ENCODE measurements at places on chromosomes 12 and 14. TPM values are rescaled to one million over a fixed set of nuclear protein-coding genes. Genes with fewer than 3 reads are reported as not detected.

DNA sequence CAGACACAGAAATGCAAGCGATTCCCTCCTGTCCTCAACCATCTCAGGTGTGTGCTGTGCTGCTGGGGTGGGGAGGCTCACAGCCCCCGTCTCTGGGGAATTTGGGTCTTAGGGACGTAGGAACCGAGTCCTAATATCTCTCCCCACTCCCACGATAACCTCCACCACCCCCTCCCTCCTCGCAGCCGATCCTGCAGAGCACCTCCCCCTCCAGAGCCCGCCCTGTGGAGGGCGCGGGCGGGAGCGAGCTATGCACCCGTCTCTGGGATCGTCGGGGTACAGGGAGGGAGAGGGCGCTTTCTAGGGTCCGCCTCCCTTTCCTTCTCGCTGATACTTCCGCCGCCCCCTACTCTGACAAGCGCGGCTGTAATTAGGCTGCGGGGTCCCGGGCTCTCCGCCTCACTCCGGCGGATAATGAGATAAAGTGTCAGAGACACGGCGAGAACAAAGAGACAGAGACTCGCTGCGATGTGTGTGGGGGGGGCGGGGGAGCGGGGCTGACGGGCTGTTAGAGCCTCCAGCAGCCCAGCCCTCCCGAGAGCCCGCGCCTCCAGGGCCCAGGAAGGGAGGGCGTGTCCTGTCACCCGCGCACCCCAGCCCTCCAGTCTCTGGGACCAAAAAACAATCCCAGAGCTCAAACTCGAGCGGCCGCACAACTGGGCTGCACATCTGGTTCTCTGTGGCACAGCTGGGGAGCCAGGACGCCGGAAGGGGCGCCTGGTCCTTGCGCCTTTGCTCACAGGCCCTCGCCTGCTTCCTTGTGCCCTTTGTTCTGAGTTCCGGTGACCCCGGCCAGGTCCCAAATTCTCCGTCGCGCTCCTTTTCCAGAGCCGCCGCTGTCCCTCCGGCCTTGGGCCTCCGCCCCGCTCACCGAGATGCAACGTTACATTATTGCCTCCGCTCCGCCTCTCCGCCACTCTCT lies 8.7 kb downstream of the SHMT2 start:
- no peaks in the 10 kb centered on the region for H3K27me3 ChIP-seq
- no peak overlapping the region for H3K27ac ChIP-seq
- H3K4me1 ChIP-seq = peaks cover 55% of the 10 kb centered on the region
- peaks cover 15% of the 10 kb centered on the region for H3K36me3 ChIP-seq
- peak overlapping the region; percentile 15 for H3K4me3 ChIP-seq

GRCh38 chr12:123391546-123392343 lies 7.8 kb downstream of the KMT5A start:
- H3K27ac ChIP-seq = no peak overlapping the region
- no peaks in the 10 kb centered on the region for H3K4me1 ChIP-seq
- no peak overlapping the region for H3K4me3 ChIP-seq
- H3K36me3 ChIP-seq = peaks cover 6% of the 10 kb centered on the region
- no peak for DNase-seq
- H3K27me3 ChIP-seq = no peaks in the 10 kb centered on the region

DNA sequence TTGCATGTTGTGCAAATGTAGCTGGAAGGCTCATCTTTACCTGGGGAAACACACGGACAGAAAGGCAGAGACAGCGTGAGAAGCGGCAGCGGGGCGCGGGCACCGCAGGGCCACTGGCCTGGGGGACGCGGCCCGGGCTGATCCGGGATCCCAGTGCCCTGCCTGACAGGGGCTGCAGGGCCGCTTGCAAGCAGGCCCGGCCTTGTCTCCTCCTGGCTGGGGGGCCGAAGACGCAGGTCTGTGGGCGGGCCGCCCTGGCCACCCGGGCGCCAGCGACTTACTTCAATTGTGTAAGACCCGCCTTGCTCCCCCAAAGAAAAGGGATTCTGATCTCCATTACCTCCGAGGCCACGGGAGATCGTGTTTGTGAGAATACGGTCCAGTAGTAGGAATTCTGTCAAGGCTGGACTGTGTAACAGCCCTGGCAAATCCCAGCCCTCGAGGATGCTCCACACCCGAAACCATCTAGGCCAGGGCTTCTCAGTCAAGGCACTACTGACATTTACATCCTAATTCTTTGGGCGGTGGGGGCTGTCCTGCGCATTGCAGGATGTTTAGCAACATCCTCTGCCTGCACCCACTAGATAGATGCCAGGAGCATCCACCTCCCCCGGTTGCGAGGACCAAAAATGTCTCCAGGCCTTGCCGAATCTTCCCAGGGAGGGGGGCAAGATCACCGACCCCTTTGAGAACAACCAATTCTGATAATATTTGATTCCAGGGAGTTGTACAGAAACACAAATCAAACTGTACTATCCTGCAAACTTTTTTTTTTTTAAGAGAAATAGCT lies 95.6 kb downstream of the BCL11B start:
- no peak overlapping the region for H3K27ac ChIP-seq
- H3K4me3 ChIP-seq = no peak overlapping the region
- no peak for DNase-seq
- H3K27me3 ChIP-seq = no peaks in the 10 kb centered on the region
- H3K4me1 ChIP-seq = no peaks in the 10 kb centered on the region
- no peaks in the 10 kb centered on the region for H3K36me3 ChIP-seq

DNA sequence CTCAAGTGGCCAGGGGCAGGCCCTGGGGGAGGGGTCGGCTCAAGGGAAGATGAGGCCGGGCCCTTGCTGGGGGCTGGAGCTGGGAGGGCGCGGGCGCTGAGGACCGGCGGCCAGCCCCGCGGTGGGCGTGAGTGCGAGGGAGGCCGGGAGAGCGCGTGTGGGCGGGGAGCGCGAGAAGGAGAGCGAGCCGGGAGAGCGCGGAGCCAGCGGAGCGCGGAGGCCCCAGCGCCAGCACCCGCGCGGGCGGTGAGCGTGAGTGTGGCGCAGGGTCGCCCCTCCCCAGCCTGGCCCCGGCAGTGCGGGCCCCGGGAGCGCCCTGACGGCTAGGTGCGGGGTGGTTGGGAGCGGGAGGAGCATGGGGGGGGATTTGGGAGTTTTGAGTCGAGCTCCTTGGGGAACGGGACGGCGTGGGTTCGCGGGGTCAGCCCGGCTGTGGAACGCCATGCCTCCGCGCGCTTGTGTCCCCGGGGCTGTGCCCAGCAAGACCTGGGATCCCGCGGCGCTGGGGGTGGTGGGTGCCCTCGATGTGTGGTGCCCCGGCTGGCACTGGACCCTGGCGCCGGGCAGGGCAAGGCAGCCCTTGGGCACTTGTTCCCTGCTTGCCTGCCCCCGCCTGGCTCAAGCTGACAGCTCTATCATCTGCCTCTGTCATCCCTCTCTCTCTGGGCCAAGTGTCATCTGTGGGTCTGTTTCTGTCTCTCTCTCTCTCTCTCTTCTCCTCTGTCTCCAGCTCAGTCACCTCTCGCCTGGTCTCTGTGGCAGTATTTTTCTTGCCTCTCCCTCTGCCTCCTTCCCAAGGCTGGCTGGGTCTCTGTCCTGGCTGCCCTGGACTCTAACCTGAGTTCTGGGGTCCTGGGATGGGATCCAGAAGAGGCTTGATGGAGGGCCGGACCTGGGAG lies at the start of gene LBHD2:
LBHD2 (plus strand) TSS at position 190 of the 899 bp plus-strand sequence. CDS start 1,803 bp downstream, outside the sequence.
- no peaks in the 10 kb centered on the region for H3K27me3 ChIP-seq
- DNase-seq = no peak

- no peak for DNase-seq
- H3K4me3 ChIP-seq = no peak overlapping the region
- no peaks in the 10 kb centered on the region for H3K4me1 ChIP-seq
- H3K27me3 ChIP-seq = no peaks in the 10 kb centered on the region
These were observed 479.0 kb downstream of the GLT1D1 start for GRCh38 chr12:129332286-129332685.

DNA sequence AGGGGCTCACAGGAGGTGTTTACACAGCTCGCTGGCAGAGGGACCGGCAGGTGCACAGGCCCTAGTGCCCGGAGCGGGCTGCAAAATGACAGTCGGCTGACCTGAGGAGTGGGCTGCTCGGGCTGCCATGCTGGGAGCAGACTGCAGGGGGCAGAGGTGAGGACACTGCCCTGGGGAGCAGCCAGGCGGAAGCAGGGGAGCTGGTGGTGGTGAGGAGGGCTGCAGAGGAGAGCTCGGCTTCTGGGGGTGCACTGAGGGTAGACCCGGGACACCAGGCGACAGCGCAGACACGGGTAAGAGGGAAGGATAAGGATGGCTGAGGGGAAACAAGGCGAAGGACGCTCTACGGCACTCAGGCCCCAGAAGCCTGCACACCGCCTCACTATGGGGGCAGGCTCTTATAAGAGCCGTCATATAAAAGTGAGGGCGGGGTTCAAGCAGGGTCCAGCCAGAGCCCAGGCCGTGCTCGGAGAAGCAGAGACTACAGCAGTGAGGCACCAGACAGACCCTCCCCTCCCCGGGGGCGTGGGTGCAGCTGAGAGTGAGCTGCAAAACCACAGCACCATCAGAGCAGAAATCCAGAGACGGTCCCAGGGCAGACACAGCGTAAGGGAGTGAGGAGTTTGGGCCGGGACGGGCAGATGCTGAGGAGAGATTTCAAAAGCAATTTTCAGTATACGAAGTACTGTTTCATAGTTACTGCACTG lies 62.5 kb downstream of the CCDC88C start:
- no peaks in the 10 kb centered on the region for H3K36me3 ChIP-seq
- H3K27me3 ChIP-seq = no peaks in the 10 kb centered on the region
- no peak for DNase-seq
- no peak overlapping the region for H3K27ac ChIP-seq
- no peak overlapping the region for H3K4me3 ChIP-seq

- no peak overlapping the region for H3K27ac ChIP-seq
- H3K36me3 ChIP-seq = no peaks in the 10 kb centered on the region
- H3K4me3 ChIP-seq = no peak overlapping the region
- H3K27me3 ChIP-seq = no peaks in the 10 kb centered on the region
These were observed 387.0 kb downstream of the LRFN5 start for GRCh38 chr14:41993687-41994086.

DNA sequence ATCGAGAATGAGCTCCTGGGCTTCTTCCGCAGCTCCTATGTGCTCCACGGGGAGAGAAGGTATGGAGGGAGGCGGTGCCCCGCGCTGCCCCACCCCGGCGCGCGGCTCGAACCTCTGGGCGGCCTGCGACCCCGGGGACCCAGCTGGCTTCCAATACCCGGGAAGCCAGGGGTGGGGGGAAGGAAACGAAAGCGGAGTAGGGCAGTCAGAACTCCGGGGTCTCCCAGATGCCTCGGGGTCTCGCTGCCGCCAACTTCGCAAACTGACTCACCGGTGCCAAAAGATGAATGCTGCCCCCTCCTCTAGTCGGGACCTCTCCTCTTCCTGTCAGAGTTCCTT lies 1.3 kb downstream of the TRHDE start:
- no peaks in the 10 kb centered on the region for H3K36me3 ChIP-seq
- no peak for DNase-seq
- peaks cover 5% of the 10 kb centered on the region for H3K4me1 ChIP-seq
- H3K4me3 ChIP-seq = peak overlapping the region; percentile 54

- no peaks in the 10 kb centered on the region for H3K27me3 ChIP-seq
- H3K4me3 ChIP-seq = no peak overlapping the region
- DNase-seq = no peak
- H3K27ac ChIP-seq = no peak overlapping the region
- H3K36me3 ChIP-seq = no peaks in the 10 kb centered on the region
These were observed 17.0 kb downstream of the NCOR2 start for GRCh38 chr12:124550123-124551089.

- no peaks in the 10 kb centered on the region for H3K36me3 ChIP-seq
- peak overlapping the region; percentile 92 for H3K4me3 ChIP-seq
- DNase-seq = peak; percentile 37
- no peaks in the 10 kb centered on the region for H3K27me3 ChIP-seq
- H3K27ac ChIP-seq = peak overlapping the region; percentile 88
These were observed 858 bp upstream of the FRMD6 start for GRCh38 chr14:51650716-51651387.

DNA sequence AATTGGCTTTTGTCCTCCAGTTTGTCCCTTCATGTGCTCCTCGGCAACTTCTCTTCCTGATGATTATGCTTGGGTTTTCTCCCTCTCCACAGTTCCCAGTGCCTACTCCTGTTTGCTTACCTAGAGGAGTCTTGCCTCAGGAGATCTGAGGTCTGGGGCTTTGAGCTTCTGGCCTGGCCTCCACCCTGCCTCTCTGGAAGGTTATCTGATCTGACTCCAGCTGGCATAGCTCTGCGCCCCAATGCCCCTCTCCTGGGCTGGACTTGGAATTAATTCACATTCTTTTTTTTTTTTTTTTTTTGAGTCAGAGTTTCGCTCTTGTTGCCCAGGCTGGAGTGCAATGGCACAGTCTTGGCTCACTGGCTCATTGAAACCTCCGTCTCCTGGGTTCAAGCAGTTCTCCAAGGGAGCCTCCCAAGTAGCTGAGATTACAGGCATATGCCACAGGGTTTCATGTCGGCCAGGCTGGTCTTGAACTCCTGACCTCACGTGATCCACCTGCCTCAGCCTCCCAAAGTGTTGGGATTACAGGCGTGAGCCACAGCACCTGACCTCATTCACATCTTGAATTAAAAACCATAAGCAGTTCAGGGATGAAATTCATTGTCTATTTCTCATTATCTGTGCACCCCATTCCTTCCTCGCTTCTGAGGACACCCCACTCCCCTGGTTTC lies 33.5 kb downstream of the CFL2 start:
- no peak overlapping the region for H3K4me3 ChIP-seq
- H3K27me3 ChIP-seq = no peaks in the 10 kb centered on the region

DNA sequence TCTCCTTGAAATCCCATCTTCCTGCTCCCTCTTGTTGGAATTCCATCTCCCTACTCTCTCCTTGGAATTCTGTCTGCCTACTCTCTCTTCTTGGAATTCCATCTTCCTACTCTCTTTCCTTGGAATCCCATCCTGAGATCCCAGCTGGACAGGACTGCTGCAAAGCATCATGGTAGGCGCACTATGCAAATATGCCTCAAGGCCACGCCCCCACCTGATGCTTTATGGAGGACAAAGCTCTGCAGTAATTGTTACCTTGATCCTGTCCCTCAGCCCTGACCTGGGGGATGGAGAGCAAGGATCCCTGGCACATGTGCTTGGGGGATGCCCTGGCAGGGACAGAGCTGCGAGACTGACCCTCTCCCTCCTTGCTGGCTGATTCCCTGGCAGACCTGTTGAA lies 185.6 kb downstream of the TBX5 start:
- DNase-seq = no peak
- H3K27me3 ChIP-seq = no peaks in the 10 kb centered on the region
- H3K4me1 ChIP-seq = no peaks in the 10 kb centered on the region

GRCh38 chr12:132030367-132031038 lies 80.8 kb downstream of the EP400 start:
- no peak overlapping the region for H3K4me3 ChIP-seq
- no peak for DNase-seq
- peaks cover 94% of the 10 kb centered on the region for H3K36me3 ChIP-seq
- no peaks in the 10 kb centered on the region for H3K4me1 ChIP-seq
- no peaks in the 10 kb centered on the region for H3K27me3 ChIP-seq

The PPP1R12A gene
- 21.0 TPM for total RNA-seq

The GPX2 gene
- 290 TPM for total RNA-seq

The P2RX7 gene
- 2.5 TPM for total RNA-seq

The CDK2 gene
- total RNA-seq = 8.0 TPM

The TESPA1 gene
- total RNA-seq = not detected

The FAM186B gene
- 0.74 TPM for total RNA-seq

The ENDOU gene
- total RNA-seq = not detected

The PLEKHG7 gene
- total RNA-seq = 0.38 TPM

The GDF3 gene
- not detected for total RNA-seq

The GPR132 gene
- 0.11 TPM for total RNA-seq

The FGD4 gene
- total RNA-seq = 29.3 TPM

The SLCO1C1 gene
- not detected for total RNA-seq

The PITPNM2 gene
- total RNA-seq = 24.7 TPM

The RXYLT1 gene
- total RNA-seq = 10.4 TPM
